ENCODE measurements at places on chromosomes 12 and 14. TPM values are rescaled to one million over a fixed set of nuclear protein-coding genes. Genes with fewer than 3 reads are reported as not detected.

NUAK1 gene
- total RNA-seq = 31.4 TPM

FERMT2 gene
- 153 TPM for total RNA-seq

SLC17A8 gene
- not detected for total RNA-seq

GPD1 gene
- 0.20 TPM for total RNA-seq

NOXRED1 gene
- 0.40 TPM for total RNA-seq

WDR89 gene
- 10.6 TPM for total RNA-seq

GLIPR1L2 gene
- total RNA-seq = 0.46 TPM

RHEBL1 gene
- 0.59 TPM for total RNA-seq

SRRM4 gene
- not detected for total RNA-seq

SOAT2 gene
- total RNA-seq = not detected

RNF212B gene
- total RNA-seq = not detected

GYS2 gene
- total RNA-seq = not detected

ADCY4 gene
- 3.3 TPM for total RNA-seq

CRACR2A gene
- total RNA-seq = 4.3 TPM

RGS6 gene
- total RNA-seq = not detected

ANO4 gene
- 0.26 TPM for total RNA-seq

METTL1 gene
- 6.2 TPM for total RNA-seq

CREBL2 gene
- total RNA-seq = 31.8 TPM

TESPA1 gene
- total RNA-seq = not detected

ARMH4 gene
- total RNA-seq = 9.6 TPM

BATF gene
- 0.26 TPM for total RNA-seq

PZP gene
- not detected for total RNA-seq

FIGNL2 gene
- total RNA-seq = under 0.01 TPM

NACA gene
- total RNA-seq = 1,037 TPM

C12orf60 gene
- 0.59 TPM for total RNA-seq

RXYLT1 gene
- total RNA-seq = 13.7 TPM

GSG1 gene
- 0.07 TPM for total RNA-seq

PRKAG1 gene
- total RNA-seq = 65.5 TPM

TAS2R9 gene
- total RNA-seq = not detected

CMTM5 gene
- 0.65 TPM for total RNA-seq

WNT1 gene
- total RNA-seq = not detected

FLVCR2 gene
- total RNA-seq = 0.69 TPM

BDKRB2 gene
- total RNA-seq = 0.73 TPM

MSRB3 gene
- 91.8 TPM for total RNA-seq

RFX4 gene
- total RNA-seq = not detected

IFNG gene
- not detected for total RNA-seq

CMKLR1 gene
- 5.4 TPM for total RNA-seq

PMCH gene
- 0.30 TPM for total RNA-seq

PROX2 gene
- total RNA-seq = not detected

PGF gene
- 27.8 TPM for total RNA-seq

FBXO34 gene
- total RNA-seq = 26.7 TPM

SPX gene
- 1.2 TPM for total RNA-seq

KRT80 gene
- total RNA-seq = 0.65 TPM

CCDC88C gene
- 0.10 TPM for total RNA-seq

SLC25A21 gene
- 0.39 TPM for total RNA-seq

KCNA5 gene
- total RNA-seq = not detected

BHLHE41 gene
- 6.1 TPM for total RNA-seq

MLEC gene
- total RNA-seq = 156 TPM

SMIM41 gene
- 0.07 TPM for total RNA-seq

Data from smooth muscle cell of the pulmonary artery (primary cell).